ENCODE measurements at places on chromosomes 2 and 18. TPM values are rescaled to one million over a fixed set of nuclear protein-coding genes. Genes with fewer than 3 reads are reported as not detected.
A peak's percentile ranks its signal among the peaks of the same experiment; 100 is the strongest.

HAAO gene
- total RNA-seq: not detected

HOXD10 gene
- not detected for total RNA-seq

DNA sequence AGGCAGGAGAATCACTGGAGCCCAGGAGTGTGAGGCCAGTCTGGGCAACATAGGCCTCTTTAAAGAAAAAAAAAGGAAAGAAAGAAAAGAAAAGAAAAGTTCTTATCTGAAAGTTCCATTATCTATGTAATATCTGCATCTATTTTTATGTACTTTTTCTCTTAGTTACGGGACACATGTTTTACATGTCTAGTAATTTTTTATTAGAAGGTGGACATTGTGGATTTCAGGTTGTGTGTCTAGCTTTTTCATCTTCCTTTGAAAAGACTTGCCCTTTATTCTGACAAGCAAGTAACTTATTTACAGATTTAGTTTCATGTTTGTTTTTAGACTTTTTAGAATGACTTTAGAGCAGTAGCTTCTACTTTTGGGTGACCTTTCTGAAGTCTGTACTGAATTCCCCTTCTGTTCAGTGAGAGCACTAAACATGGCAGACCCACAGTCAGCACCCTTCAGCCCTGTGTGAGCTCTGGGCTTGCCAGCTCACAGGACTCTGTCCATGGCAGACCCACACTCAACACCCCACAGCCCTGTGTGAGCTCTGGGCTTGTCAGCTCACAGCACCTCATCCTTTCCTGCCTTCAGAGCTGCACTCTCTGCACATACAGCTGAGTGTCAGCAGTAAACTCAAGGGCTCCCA, 17.5 kb downstream of the TRAPPC12 start:
- no peak for DNase-seq

- no peak for DNase-seq
Measured at GRCh38 chr18:66630831-66631230, 26.9 kb upstream of the CDH19 start.

- no peak for DNase-seq
Measured at GRCh38 chr2:43228756-43229659, 2.6 kb upstream of the ZFP36L2 start.

DNA sequence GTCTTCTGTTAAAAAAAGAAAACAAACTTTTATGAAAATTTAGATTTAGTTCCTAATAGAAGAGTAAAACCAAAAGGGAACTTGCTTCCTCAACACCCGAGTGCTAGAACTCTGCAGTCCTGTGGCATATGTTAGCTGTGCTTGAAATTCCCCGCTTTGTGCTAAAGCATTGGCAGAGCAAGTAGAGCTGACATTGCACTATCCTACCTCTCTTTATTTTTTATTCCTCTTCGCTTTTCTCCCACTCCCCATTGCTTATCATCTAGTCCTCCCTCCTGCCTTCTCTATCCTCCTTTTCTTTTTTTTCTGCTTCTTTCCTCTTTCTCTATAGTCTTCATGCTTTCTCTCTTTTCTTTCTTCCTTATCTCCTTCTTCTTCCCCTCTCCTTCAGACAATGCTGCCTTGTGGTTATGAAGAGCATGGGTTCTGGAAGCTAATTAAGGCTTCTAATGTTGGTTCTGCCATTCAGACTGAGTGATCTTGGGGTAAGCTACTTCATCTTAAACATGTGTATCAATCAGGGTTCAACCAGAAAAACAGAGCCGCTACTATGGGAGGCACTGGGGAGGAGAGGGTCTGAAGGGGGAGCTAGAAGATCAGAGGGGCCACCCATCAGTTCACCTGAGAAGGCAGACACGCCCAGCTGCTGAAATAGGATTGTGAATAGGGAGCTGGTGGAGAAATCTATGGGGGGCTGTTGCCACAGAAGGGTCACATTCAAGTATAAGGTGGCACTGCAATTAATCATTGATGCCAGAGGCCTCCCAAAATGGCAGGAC, 31.4 kb upstream of the PELI1 start:
- DNase-seq: no peak

DNA sequence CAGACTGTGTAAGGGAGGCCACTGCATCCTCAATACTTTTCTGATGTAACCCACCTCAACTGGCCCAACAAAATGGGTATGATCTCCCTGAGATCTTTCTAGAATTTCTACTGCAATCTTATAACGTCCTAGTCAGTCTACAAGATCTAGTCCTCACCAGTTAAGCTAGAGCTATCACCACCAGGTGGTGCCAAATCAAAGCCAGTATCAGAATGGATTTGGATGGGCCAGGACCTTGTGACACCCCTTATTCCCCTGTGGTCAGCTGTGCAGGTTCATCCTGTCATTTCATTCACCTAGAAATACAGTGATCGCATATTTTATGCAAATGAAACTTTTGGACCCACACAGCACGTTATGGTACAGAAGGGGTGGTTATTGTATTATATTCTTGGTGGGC, 90.3 kb downstream of the OLA1 start:
- DNase-seq: peak; percentile 51

GRCh38 chr2:207144173-207144785, 21.5 kb downstream of the KLF7 start:
- no peak for DNase-seq

GRCh38 chr2:42128721-42129486, 40.2 kb upstream of the EML4 start:
- no peak for DNase-seq

DNA sequence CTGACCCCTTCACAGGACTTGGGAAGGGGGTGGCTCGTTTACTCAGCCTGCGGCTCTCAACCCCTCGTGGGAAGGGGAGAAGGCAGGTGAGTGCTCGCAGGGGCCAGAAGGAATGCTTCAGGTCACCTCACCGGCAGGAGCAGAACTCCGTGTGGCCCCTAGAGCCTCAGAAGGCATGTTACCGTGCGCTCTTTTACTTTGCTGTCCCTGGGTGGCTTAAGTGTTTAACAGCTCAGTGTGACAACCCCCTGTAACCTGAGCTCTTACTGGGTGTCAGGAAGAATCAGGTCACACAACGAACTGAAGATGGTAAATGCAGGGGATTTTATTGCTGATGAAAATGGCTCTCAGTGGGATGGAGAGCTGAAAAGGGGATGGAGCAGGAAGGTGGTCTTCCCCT, 1235.4 kb downstream of the LRP1B start:
- no peak for DNase-seq

GRCh38 chr2:15756882-15757819, 165.5 kb downstream of the DDX1 start:
- DNase-seq: no peak

DNA sequence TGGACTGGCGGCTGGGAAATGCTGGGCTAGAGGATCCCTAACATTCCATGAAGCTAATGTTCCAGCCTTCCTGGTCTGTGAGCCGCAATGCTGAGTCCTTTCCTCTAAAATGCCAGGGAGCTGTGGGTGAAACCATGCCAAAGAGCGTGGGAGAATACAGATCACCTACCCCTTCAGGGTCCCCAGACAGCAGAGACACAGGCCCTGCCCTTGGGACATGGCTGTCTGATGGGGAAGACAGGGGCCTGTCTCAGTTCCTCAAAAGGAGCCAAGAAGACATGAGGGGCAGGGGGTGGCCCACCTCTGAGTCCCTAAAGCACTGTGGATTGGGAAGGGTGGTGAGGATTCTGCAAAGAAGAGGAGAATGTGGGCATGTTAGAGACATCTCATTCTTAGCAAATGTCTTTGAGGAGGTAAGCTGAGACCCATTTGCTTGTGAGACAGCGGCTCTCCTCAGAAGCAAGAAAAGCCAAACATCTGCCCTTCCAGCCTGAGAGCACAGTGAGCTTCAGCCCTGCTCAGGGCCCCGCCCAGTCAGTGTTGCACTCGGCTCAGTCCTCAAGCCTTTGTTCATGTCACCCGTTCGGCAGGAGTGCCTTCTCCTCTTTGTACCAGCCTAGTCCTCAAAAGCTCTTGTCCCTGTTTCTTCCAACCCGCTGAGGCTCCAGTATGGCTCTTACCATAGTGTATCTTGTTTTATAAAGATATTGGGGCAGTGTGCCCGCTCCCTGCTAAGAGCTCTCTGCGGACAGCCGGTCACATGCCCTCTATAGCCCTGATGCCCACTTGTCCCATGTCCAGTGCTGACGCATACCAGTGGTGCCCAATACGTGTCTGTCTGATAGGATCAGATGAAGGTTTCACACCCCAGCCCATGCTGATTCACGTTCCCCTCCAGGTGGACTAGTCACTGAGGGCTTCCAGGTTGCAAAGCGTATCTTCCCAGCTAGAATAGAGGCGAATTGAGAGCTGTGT, 286.2 kb downstream of the CYP26B1 start:
- DNase-seq: no peak

GRCh38 chr18:63476668-63477067, at the start of gene SERPINB5:
Gene SERPINB5 (plus strand): TSS chr18:63476958. CDS start chr18:63484429, 7,471 bp downstream.
- peak; percentile 69 for DNase-seq

DNA sequence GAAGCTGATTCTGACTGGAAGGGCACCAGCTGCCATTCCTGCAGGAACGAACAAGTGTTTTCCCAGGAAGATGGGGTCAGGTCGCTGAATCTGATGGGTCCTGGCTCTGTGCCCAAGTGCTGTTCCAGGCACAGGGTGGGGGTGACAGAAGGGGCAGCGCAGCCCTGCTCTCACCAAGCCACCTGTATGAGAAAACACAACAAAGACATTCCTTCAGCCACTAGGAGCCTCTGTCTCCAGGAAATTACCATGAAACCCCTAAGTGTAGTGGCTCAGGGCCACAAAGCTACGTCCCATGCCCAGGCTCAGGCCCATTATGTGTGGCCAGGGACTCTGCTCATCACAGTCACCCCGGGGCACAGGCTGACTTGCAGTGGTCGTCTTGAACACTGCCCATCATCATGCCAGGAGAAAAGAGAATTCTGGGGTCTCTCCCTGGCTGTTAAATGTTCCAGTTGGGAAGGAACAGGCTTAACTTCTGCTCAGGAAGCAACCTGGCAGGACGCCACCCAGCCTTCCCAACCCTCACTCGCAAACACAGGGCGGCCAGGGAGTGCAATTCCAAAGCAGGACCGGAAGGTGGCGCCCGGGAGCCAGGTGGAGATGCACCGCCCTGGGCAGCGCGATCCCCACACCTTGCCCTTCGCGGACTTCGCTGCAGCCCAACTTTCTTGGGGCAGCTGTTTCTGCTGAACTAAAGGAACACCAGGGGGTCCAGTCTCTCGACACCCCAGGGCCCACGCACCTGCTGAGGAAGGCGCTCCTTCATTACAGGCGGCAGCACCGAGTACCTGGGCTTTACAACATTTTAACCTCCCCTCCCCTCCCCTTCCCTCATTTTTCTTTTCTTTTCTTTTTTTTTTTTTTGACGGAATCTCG, 11.0 kb upstream of the SFTPB start:
- peak; percentile 50 for DNase-seq

DNA sequence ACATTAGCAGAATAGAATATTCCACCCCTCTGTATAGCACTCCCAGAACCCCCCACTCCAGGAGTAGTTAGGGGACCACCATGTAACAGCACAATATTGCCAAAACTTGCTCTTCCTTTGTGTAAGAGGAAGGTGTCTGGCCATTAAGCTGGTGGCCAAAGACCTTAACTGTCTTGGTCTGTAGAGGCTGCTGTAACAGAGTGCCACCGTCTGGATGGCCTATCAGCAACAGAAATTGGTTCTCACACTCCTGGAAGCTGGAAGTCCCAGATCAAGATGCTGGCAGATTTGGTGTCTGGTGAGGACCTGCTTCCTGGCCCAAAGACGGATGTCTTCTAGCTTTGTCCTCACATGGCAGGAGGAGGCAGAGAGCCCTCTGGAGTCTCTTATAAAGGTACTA, 61.6 kb upstream of the TGFA start:
- no peak for DNase-seq

All from HCT116 (cell line).